ENCODE measurements at places on chromosomes 4 and X.

DNA sequence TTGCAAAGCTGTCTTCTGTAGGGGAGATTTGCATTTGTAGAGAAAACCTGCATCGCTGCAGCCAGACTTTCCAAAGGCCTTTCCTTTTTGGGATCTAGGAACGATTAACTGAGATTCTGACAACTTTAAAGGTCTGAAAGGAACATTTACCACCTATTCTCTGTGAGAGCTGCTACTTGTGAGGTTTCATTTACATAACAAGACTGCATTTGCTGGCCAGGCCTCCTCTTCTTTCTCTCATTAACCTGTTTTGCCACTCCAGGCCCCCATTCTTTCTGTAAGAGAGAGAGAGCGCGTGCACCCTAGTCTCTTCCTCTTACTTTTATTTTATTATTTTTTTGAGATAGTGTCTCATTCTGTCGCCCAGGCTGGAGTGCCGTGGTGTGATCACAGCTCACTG is 31.6 kb downstream of the TMEM31 start:
- DNase-seq, result no peak

DNA sequence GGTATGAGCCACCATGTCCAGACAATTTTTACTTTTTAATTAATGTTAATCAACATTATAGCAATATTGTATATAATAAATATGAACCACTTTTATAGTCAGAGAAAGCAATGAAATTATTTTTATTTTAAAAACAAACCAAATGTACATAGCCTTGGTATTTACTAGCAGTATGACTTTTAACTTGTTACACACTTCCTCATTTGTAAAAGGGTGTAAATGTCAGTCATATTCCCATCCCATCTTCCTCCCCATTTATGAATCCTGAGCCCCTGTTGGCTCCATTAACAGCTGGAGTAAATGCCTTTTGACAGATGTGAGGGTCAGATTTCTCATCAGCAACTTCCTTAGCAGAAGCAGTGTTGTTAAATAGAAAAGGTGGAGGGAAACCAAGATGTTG is 179.6 kb upstream of the SPRY1 start:
- no peak for DNase-seq

DNA sequence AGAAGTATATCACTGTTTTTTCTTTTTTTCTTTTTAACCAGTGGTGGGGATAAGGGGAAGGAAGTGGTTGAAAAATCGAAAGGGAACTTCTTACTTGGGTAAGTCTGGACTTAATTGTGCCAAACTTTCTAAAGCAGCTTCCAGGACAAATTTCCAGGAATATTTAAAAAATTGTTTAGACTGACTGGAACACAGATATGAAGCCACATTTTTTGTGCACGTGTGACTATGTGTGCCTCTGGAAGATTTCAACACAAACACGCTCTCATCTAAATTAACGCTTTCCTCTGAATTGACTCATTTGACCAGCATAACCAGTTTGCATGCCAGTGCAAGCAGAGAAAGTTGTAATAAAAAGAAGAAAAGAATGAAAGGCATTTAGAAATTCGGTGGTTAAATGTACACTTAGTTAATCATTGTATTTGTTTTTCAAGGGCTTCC is 18.8 kb upstream of the YTHDC1 start:
- DNase-seq, result no peak

DNA sequence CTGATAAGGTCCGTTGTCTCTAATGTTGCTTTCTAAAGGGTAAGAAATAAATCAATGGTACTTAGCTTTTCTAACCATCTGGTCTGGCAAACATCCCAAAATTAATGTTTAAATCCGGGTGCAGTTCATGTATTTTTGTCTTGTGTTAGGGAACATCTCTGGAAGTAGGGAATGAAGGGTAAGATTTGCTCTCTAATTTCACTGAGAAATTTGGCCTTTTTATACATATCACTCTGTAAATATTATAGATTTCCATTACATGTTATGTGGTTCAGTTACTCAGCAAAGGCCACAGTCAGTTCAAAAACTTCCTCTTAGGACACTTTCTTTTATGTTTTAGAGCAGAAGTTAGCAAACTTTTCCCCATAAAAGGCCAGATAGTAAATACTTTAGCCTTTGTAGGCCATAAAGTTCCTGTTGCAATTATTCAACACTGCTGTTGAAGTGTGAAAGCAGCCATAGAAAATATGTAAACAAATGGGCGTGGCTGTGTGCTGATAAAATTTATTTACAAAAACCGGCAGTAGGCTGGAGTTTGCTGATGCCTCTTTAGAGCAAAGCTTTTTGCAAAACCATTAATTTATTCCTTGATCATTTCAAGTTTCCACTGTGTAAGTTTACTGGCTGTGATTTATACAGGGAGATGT is 218.1 kb downstream of the ANTXR2 start:
- no peak for DNase-seq

DNA sequence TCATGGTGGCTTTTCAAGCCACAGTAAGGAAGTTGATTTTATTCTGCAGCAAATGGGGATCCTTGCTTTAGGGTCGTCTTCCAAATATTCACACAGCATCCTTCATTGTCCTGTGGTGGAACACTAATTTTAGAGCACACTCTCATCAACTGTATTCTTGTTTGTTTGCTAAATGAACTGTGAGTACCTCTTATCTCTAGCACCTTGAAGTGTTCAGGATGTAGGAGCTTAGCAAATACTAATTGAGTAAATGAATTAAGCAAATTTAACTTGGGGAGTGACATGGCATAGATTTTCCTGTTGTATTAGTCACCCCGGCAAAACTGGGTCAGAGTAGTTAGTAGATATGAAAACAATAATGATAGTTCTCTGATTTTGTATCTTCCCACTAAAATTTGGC is 156.9 kb downstream of the UBE2NL start:
- no peak for DNase-seq

Data from HL-60 (cell line).